ENCODE measurements at places on chromosomes 6 and 20.

DNA sequence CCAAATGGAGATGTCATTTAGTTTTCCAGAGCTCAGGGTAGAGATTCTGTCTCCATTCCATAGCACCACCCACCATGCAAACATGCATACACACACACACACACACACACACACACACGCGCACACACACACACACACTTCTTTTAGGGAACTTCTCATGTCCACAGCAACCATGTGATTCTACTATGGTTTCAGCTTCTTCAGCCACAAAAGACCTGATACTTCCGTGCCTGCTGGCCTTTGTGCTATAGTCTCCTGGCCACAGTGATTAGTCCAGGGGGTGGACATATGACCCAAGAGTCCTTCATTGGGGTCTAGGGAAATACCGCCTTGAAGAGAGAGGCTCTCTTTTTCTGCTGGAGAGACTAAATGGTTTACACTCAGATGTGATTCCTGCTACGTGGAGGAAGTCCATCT, 53.5 kb downstream of the CARMIL1 start:
- no peak for DNase-seq

- no peak for DNase-seq
These were observed 75.1 kb downstream of the TMEM242 start for GRCh38 chr6:157248264-157248663.

GRCh38 chr6:68094070-68094469, 541.0 kb upstream of the ADGRB3 start:
- DNase-seq = no peak

GRCh38 chr20:34475979-34476736, 40.1 kb upstream of the DYNLRB1 start:
- peak; percentile 33 for DNase-seq

DNA sequence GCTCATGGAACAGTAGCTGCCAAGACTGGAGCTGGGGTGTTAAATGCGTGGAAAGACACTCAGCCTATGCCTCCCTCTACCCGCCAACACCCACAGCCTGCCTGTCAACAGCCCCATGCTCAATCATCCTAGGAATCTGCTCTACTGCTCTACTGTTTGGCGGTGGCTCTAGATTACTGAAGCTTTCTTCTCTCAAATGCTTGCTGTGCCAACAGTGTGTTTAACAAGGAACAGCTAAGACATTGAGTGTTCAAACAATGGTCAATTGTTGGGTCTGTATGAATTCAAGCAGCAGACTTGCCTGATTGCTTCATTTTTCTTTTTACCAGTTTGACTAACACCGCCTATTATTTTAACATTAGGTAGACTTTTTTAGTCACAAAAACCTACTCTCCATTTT, 258.6 kb downstream of the SOD2 start:
- DNase-seq = no peak

- DNase-seq = no peak
These were observed 92.6 kb downstream of the YTHDF1 start for GRCh38 chr20:63123331-63123741.

- peak; percentile 100 for DNase-seq
These were observed 41.0 kb downstream of the CYP24A1 start for GRCh38 chr20:54132612-54133433.

DNA sequence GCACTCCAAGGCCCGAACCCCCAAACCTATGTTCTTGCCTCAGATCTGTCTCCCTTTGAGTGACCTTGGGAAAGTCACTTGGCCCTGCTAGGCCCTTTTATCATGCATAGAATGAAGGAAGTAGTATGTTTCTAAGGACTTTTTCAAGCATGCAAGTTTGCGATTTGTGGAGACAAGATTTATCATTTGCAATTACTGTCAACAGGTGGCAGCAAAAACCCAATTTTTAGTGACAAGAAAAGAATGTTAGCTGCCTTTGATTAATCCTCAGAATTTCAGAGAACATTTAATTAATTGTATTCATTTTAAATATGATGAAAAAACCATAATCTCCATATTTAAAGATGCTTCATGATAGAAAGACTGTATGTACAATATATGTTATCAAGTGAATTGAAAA, 28.3 kb upstream of the PREP start:
- peak; percentile 21 for DNase-seq

- DNase-seq = no peak
These were observed 94.7 kb downstream of the PHF3 start for GRCh38 chr6:63730311-63730710.

- DNase-seq = no peak
These were observed 6.3 kb downstream of the MAPK14 start for GRCh38 chr6:36033935-36034334.

DNA sequence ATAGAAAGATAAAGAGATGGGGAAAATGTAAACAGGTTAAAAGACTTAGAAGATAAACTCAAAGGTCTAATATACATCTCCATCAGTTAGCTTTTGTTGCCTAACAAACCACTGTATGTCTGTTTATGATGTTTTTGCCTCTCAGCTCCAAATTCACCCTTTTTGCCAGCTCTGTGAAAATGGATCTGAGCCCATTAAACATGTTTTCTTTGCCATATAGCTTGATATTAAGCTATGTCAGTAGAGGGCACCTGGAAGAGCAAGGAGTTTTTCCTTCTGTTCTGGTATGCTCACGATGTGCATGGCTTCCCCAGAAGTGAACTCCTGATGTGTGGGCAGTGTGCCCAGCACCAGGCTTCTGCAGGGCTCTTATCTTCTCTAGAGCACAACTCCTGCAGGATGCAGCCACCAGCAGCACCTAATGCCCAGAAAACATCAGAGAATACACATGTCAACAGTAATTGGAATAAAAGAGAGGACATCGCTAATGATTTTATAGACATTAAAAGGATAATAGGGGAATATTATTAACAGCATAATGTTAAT, 14.6 kb upstream of the SNX9 start:
- DNase-seq = no peak

GRCh38 chr6:93317592-93317991, 101.8 kb downstream of the EPHA7 start:
- no peak for DNase-seq

DNA sequence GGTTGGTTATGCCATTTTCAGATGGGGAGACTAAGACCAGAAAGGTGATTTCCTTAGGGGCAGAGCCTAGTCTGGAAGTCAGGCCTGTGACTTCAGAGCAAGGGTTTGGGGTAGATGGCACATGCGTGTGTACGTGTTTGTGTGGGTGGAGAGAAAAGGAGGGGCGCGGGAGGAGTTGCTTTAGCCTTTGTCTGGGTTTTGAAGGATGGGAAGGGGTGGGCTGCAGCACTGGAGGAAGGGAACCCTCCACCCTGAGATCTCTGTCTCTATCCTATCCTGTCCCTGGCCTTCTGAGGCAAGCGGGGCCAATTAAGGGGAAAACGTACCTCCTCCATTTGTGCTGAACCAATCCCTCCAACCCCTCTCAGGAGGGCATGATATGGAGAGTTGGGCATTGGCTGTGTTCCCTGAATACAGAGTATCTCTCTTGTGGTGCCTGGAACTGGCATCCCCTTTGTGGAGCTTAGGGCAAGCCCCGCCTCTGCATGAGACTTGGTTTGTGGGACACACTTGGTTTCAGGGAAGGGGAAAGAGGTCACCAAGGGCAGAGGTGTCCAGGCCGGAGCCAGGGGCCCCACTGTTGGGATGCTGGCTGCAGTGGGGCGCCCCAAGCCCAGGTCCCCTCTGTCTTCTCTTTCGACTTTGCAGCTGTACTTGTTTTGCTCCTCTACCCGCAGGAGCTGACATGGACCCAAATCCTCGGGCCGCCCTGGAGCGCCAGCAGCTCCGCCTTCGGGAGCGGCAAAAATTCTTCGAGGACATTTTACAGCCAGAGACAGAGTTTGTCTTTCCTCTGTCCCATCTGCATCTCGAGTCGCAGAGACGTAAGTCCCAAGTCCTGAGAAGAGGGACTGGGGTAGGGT, at the start of gene DBNDD2:
DBNDD2 (plus strand) TSS at position 507 of the 863 bp plus-strand sequence; CDS start at position 686, 179 bp downstream.
- no peak for DNase-seq

DNA sequence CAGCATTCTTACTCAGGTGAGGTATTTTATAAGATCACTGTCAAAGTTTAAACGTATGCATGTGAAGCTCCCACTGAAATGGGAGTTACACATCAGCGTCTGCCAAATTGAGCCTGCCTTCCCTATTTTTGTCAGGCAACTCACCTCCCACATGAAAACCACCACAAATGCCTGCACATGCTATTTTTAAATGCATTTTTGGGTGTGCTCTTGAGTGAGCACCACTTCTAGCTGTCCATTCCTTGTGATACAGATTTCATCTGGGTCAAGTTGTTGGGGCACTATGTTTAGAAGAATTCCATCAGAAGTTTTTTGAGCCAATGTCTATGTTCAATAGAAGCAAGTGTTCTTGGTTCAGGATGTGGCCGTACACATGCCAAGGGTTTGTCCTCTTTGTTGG, 71.7 kb upstream of the RIPPLY2 start:
- DNase-seq = no peak

- no peak for DNase-seq
These were observed 184.9 kb downstream of the GPX5 start for GRCh38 chr6:28710466-28711191.

DNA sequence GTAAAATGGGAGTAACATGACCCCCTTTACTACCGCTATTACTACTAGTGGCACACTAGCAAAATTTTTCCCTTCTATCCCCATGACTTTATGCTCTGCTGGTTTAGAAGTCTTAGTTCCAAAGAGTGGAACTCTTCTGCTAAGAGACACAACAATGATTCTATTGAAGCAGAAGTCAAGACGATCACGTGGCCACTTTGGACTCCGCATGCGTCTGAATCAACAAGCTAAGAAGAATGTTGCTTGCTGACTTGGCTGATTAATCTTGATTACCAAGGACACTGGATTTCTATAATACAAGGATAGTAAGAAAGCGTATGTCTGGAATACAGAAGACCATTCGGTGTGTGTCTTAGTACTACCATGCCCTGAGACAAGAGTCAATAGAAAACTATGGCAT, 244.7 kb upstream of the BTBD3 start:
- DNase-seq = no peak

GRCh38 chr20:7291323-7291943, 523.9 kb downstream of the BMP2 start:
- no peak for DNase-seq

DNA sequence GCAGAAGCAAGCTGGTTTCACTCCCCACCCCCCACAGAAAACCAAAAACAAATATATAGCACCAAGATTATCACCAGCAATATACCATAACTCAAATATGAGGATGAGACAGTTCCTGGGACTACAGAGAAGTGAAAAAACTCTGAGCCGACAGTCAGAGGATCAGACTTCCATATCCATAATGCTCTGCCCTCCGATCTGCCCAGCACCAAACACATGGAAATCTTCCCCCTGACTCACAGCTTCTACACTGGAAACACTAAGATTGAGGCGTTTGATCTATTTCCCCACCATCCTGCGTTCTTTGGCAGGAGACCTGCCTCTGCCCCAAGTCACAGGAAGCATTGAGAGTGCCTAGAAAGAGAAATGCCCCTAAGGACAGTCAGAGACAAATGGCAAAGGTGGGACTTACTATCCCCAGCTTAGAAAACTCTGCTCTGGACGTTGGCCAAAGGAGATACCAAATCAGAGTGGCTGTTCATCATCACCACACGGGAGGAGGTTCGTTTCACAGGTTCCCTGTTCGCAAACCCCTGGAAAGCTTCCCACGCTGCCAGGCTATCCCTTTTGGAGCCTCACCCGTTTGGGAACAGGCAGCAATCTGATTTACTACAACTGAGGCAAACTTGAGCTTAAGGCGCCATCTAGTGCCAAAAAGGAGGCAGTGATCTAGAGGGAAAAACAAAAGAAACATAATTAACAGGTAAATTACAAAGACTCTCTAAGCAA, 48.7 kb upstream of the SRSF6 start:
- peak; percentile 72 for DNase-seq

- DNase-seq = peak; percentile 44
These were observed 93.2 kb downstream of the GMPR start for GRCh38 chr6:16331384-16332174.

DNA sequence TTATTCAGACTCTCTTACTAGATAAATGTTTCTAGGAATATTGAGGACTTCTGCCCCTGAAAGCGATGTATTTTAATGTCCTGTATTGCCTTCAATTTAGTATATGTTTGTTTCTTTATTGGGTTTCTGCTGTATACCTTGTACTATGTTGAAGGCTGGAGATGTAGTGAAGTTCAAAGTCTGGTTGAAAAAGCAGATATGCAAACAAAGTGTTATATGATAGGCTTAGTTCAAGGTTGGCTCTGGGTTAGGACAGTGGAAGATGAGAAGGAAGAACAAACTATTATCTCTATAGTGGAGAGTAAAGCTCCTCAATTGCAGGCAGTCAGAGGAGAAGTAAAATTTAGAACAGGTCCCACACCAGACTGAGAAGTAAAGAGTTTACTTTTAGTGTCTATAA, 36.3 kb upstream of the ADGRG6 start:
- DNase-seq = no peak

GRCh38 chr6:108959972-108960582, 111.9 kb downstream of the ARMC2 start:
- no peak for DNase-seq

GRCh38 chr6:112178846-112179245, 75.5 kb downstream of the LAMA4 start:
- no peak for DNase-seq

DNA sequence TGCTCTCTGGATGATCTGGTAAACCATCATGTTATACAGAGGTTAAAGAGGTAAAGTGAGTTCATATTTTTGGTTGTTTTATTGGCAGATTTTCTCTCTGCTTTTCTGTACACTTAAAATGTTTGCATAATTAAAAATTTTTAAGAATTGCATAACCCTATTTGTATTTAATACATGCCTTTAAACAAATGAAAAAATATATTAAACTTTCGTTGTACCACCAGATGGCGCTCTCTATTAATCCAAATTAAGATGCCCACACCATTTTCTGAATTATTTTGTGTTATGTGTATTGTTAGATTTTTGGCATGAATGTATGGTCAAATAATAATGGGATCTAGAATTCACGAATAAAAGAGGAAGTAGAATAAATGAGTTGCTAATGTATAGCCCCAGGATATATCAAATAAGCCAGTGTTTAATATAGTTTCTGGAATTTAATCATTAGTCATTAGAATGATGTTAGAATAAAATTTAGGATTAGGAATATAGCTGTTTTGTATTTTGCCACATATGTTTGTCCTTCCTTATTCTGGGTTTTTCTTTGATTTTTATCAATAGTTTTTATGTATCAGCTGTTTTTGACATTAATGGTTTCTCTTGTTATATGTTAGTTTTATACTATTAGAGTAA, 38.9 kb downstream of the SMAP1 start:
- peak; percentile 16 for DNase-seq

GRCh38 chr6:143283887-143284645, 166.4 kb downstream of the ADAT2 start:
- DNase-seq = no peak

DNA sequence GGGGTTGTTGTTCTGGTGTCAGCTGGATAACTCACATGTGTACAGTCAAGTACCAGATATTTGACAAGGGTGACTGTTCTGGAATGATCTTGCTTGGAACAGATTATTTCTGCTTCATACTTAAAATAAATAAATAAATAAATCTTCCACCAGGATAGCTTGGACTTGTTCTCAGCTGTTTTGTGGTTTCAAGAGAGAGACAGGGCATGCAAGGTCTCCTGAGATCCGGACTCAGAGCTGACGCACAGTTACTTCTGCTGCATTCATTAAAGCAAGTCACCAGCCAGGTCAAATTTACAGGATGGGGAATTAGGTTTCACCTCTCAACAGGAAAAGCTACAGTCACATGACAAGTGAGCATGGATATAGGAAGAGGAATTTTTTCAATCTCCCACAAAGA, 285.0 kb upstream of the SPTLC3 start:
- no peak for DNase-seq
